ENCODE measurements at places on chromosomes 1 and 21. TPM values are rescaled to one million over a fixed set of nuclear protein-coding genes. Genes with fewer than 3 reads are reported as not detected.

The CTBS gene
- total RNA-seq: 11.9 TPM

The CHAF1B gene
- 4.2 TPM for total RNA-seq

The VANGL2 gene
- 2.6 TPM for total RNA-seq

The SPAG17 gene
- not detected for total RNA-seq

The PAPPA2 gene
- 1.3 TPM for total RNA-seq

The SLC44A5 gene
- total RNA-seq: 0.08 TPM

The SLC19A2 gene
- total RNA-seq: 9.3 TPM

The OR2T12 gene
- not detected for total RNA-seq

The MROH9 gene
- not detected for total RNA-seq

The SPRR3 gene
- total RNA-seq: not detected

The TMEM51 gene
- total RNA-seq: 21.6 TPM

The SLFNL1 gene
- 1.4 TPM for total RNA-seq

The PADI2 gene
- total RNA-seq: 2.3 TPM

The DFFB gene
- total RNA-seq: 13.2 TPM

The SUMO3 gene
- 80.0 TPM for total RNA-seq

The XCL1 gene
- not detected for total RNA-seq

The CLSTN1 gene
- 81.2 TPM for total RNA-seq

The SLC35F3 gene
- total RNA-seq: 0.39 TPM

The FAM72B gene
- total RNA-seq: 3.6 TPM
